Left renal cortex interstitium (tissue), 4 donors: ENCODE measurements at places on chromosomes 5 and 9.

- DNase-seq, result no peak
These were observed 12.3 kb downstream of the PCBD2 start for GRCh38 chr5:134917070-134917815.

- no peak for DNase-seq
These were observed 113.0 kb downstream of the COL23A1 start for GRCh38 chr5:178476972-178477754.

GRCh38 chr5:159341906-159342310 lies 11.6 kb upstream of the IL12B start:
- DNase-seq, result no peak

DNA sequence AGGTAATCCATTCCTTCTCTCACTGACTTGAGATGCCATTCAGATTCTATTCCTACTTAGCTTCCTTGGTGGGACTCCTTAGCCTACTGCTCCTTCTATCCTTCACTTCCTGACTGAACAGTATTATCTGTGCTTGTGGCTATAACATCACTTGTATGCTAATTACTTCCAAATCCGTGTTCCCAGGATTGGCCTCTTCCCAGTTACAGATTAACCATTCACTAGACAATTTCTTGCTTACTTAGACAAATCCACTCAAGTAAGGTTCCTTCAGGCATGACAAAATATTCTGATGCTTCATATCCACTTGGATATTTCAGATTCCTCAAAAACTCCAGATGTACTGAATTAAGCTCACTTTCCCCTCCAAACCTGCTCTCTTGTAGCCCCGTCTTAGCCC lies 18.3 kb downstream of the LIFR start:
- DNase-seq, result no peak

GRCh38 chr9:21533597-21533996 lies 51.5 kb upstream of the IFNE start:
- no peak for DNase-seq

GRCh38 chr5:172493002-172493401 lies 38.7 kb upstream of the SH3PXD2B start:
- DNase-seq, result no peak

GRCh38 chr5:87022415-87022814 lies 245.3 kb upstream of the RASA1 start:
- DNase-seq, result no peak

DNA sequence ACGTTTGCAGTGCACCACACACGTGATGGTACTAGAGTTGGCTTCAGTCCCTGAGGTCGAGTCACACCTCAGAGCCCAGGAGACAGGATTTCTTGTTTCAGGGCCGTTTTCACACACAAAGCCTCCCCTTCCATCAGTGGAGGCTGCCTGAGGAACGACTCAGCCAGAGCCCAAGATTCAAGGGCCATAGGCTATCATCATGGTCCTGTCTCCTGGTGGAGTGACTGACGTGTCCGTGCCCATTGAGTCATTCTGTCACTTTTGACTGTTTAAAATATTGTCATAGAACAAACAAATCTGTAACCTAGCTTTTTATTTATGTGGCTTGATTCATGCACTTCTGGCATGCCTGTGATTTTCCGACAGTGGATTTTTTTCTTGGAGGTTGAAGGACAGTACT lies 28.3 kb downstream of the CAMK2A start:
- no peak for DNase-seq

DNA sequence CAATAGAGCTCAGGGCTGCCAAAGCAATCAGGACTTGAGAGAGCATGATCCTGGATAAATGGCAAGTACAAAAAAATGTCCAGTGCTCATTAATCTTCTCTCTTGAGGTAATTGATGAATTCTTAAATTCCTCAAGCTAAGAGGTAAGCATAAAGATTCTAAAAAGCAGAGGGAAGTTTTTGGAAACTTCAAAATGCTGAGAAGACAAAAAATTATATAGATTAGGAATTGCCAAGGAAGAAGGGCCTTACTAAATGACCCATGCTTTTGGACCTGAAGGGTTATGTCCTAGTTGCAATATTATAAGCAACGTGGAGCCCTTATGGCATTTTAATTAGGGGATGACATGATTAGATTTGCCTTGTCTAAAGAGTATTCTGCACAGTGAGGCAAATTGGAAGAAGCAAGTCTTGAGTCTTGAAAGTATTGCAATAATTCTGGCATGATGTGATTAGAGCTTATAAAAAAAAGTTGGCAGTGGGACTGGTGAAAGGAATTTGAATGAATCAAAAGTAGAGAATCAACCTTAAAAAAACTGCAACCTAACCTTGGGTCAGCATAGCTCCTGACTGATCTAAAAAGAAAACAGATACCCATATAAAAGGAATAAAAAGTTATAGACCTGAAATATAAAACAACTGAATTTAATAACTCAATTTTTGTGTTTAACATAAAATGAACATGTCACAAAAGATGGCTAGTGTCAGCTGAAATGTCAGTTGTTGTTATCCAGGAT lies 323.8 kb upstream of the ARRDC3 start:
- no peak for DNase-seq

GRCh38 chr5:149714877-149715502 lies 15.1 kb upstream of the PPARGC1B start:
- no peak for DNase-seq

- DNase-seq, result no peak
These were observed 55.6 kb upstream of the ZFR start for GRCh38 chr5:32500181-32500580.

- no peak for DNase-seq
These were observed 17.9 kb upstream of the FBP1 start for GRCh38 chr9:94657021-94657725.

DNA sequence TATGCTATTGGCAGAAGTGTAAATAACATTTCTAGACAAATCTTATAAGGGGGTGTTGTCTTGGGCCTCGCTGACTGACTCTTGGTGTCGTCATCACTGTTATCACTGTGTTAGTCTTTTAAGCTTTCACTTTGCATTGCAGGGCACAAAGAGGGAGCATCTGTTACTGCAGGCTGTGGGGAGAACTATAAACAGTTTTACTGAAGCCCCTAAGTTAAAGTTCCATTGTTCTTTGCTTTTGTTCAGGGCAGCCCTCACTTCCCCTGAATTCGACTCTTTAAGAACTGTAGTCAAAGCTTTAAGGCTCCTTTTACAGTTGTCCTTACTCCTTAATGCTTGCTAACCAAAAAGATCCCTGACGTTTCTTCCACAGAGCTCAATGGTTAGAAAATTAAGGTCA lies 605.0 kb downstream of the RAB3C start:
- no peak for DNase-seq

DNA sequence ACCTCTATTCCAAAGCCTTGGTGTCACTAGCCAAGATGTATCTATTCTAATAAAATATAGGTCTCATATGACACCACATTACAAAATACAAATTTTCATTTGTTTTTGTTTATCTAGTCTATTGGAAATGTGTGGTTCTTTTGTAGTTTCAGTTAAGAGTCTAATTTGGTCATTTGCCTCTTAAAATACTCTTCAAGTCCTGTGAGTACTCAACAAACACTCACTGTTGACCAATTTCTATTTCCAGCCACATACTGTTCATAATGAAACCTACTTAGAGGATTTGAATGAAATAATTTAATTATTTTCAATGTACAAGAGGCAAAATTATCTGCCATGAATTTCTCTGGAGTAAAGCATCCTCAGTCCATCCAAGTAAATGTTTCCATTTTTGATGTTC lies 40.6 kb downstream of the SLC1A3 start:
- DNase-seq, result no peak

- no peak for DNase-seq
These were observed 181.4 kb downstream of the FGF18 start for GRCh38 chr5:171600741-171601265.

DNA sequence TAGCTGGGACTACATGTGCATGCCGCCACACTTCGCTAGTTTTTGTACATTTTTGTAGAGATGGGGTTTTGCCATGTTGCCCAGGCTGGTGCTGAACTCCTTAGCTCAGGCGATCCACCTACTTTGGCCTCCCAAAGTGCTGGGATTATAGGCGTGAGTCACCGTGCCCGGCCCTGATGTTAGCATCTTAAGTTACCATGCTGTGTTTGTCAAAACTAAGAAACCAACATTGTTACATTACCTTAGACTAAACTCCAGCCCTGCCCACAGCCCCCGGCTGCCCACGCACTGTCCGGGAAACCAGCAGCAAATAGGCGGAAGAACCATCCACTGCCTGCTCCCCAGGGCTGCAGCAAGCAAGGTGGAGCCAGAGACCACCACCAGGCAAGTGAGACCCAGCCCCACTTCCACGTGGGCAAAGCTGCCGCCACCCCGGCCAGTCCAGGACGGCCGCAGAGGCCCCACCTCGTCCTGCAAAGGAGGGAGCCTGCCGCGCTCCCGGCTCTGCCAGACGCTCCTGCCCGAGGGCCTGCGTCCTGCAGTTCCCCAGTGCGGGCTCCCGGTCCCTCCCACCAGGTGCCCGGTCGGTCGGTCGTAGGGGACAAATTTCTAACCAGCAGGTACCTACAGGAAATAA lies 35.7 kb upstream of the TXN start:
- DNase-seq, result no peak

GRCh38 chr5:164784230-164784629 lies 1278.8 kb downstream of the MAT2B start:
- no peak for DNase-seq

DNA sequence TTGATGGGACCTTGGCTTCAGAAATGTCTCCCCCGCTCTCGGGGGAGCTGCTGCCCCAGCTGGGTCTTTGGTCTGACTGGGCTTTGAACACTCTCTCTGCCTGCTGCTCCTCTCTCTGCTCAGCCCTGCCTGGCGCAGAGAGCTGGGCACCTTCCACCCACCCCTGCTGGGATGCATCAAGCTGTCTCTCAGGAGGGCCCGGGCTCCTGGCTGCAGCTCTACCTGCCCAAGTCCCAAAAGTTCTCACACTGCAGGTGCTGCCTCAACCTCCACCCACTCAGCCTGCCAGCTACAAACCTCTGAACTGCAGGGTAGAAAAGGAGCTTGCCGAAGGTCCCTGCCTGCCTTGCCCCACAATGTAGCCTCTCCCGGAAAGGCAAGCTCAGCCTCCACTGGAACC lies 36.7 kb downstream of the IRX2 start:
- DNase-seq, result no peak

DNA sequence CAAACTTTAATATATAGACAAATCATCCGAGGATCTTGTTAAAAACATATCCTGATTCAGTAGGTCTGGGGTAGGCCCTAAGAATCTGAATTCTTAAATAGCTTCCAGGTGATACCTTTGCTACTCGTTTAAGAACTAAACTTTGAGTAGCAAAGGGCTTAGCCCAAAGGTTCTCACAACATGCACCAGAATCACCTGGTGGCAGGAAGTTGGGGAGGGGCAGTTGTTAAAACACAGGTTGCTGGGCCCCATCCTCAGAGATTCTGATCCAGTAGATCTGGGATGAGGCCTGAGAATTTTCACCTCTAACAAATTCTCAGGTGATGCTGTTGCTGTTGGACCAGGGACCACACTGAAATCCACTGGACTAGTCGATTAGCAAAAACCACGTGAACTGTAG lies 20.0 kb upstream of the RGMB start:
- DNase-seq, result no peak

DNA sequence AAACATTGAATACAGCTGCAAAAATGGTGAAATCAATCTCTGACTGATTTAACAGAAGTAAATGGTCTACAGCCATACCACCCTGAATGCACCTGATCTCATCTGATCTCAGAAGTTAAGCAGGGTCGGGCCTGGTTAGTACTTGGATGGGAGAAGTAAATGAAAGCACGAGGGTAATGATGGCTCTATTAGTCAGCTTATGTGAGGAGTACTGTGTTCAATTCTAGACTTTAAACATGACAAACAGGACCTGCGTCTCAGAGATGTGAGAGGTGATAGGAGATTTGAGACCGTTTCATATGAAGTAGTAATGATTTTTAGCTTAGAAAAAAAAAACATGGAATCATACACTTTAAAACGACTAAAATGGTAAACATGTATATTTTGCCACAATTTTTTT lies 77.1 kb upstream of the SUSD1 start:
- no peak for DNase-seq

- DNase-seq, result no peak
These were observed 547.3 kb downstream of the CDK5RAP2 start for GRCh38 chr9:120032639-120033038.

DNA sequence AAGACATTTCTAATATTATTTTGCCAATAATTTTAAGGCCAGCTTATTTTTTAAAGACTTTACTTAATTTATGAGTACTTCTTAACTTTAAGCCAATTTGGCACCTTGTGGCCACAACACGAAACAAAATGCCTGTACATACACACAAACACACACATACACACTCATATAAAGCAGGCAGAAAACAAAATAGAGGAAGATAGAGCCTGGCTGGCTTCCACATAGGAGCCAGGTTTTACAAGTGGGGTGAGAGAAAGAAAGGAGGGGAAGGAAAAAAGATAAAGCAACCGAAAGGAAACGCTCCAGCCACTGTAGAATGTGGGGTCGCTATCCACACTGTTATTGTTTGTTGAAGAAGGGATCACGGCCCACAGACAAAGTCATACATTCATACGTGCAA lies 10.4 kb downstream of the GMCL2 start:
- no peak for DNase-seq

- DNase-seq, result no peak
These were observed 907 bp downstream of the HMCN2 start for GRCh38 chr9:130266236-130267098.

DNA sequence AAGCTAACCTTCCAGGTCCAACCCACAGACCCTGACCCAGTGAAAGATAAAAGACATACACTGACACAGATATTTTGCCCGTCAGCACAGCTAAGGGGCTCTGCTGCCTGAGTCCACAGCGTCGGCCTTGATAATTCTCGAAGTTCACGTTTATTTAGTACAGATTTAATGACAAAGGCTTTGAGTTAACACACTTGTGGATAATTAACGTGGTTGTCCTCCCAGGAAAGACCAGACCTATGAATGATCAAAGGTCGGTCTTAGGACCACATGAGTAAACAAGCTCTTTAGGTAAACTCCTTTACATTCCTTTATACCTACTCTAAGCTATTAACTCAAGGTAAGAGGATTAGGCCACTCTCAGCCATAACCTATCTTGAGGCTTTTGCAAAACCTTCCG lies 11.3 kb upstream of the TEX10 start:
- no peak for DNase-seq

GRCh38 chr5:129384736-129385135 lies 75.4 kb upstream of the ADAMTS19 start:
- DNase-seq, result no peak

GRCh38 chr9:95213117-95213516 lies 104.4 kb downstream of the FANCC start:
- no peak for DNase-seq

GRCh38 chr5:78589923-78590322 lies 58.6 kb downstream of the LHFPL2 start:
- no peak for DNase-seq

GRCh38 chr5:31706186-31706585 lies 67.3 kb downstream of the PDZD2 start:
- no peak for DNase-seq

DNA sequence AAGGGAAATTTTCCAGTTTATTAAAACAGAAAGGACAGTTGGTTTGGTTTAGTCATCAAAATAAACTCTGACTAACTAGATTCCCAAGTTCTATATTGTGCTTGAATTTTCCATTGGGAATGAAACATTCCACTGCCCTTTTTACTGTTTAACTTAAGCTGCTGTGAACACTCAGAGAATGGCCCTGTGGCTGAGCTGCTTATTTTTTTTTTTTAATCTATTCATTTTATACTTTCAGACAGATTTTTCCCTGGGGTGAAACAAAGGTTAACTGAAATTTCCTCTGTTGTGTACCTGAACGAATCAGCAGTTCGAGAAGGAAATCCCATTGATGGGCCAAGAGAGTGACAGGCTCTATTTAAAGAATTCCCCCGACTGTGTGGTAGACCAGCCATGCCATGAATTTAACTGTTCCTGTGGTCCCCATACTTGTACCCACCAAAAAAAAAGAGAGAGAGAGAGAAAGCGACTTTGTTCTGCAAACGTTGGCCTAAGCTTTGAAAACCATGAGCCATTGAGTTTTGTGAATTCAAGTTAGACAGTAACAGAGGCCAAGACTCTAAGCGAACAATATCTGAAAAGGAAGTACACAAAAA lies 138.7 kb upstream of the GRHPR start:
- DNase-seq, result no peak
